ENCODE measurements at places on chromosomes 2 and 18.

DNA sequence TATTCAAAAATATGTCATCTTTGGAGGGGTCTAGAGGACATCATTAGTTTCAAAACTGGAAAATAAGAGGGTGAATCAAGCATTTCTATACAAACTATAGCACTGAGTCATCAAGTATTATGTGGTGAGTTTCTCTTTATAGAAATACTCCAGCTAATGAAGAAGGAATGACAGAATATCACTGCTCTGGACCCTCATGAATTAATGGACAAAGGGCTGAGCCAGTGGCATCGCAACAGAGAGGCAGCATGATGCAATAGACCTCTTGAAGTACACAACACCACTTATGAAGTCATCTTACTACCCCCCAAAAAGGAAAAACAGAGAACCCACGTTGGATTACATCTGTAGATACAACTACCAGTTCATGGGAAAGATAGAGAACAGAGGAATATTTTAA, 27.4 kb upstream of the EIF2AK3 start:
- no peak for DNase-seq

- DNase-seq: no peak
Observed at GRCh38 chr2:214104219-214104618, 306.6 kb upstream of the VWC2L start.

GRCh38 chr2:33532146-33532545, 55.7 kb downstream of the RASGRP3 start:
- no peak for DNase-seq

GRCh38 chr18:24778810-24779418, 318.5 kb downstream of the HRH4 start:
- DNase-seq: no peak

DNA sequence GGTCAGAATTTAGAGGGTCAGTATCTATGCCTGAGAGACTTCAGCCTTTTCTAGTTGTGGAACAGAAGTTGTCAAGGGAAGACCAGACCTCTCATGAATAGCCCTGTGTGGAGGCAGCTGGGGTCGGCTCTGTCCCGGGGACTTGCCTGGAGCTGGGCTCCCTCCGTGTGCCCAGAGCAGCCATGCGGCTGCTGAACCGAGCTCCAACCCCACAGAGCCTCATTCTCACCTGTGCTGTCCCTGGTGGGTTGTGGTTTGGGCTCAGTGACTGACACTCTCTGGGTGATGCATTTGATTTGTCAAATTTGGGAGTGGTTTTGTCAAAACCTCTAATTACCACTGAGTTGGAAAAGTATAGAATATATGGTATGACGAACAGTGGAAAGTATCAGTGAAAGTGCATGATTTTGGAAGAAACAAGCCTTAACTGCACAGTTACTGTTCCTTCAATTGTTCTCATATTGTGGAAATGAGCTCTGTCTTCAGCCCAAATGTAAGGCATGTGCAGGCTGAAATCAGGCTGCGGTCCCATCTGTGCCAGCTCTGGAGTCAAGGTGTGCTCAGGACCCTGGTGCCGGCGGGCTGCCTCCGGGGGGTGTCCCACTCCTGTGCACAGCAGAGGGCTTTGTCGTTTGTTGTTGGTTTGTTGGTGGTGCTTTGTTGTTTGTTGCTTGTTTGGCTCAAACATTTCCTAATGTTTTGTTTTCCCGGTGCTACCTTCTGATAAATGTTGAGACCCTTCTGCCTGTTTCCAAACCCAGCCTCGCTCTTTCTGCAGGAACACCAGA, 200.3 kb downstream of the SNTG2 start:
- no peak for DNase-seq

DNA sequence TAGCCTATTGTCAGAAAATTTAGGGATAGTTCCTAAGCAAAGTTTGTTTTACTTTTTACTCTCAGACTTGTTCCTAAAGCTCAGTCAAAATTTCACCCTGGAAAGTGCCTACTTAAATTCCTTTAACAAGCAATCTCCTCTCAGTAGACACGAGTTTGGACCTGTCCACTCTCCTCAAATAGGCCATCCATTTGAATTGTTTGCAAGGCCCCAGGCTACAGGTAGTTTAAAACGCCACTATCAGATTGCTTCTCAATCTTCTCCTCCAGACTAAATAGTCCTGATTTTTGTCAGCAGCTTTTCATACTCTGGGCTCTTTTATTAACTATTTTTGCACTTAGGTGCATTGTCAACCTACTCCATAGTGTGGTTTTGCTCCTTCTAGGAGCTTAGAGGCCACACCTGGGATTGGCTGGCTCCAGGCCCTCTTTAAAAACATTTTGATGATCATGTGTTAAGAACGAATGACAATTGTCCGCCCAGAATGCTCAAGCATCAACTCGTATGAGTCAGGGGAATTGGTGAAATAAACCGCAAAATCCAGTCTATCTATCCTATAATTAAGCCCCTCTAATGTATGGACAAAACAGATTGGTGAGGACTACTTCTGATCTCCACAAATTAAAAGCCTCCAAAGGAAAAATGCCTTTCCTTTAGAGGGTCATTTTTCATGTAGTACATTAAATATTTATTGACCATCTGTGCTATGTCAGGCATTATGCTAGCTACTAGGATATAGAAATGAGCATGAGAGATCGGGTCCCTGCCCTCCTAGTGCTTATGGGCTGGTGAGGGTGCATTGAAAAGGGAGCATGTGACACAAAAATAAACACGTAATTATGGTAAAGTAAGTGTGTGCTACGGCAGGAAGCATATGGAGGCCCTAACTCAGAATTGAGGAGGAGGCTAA, 333.8 kb upstream of the TNP1 start:
- DNase-seq: no peak

Measured in HTR-8/SVneo (cell line).